ENCODE measurements at places on chromosomes 4 and X. TPM values are rescaled to one million over a fixed set of nuclear protein-coding genes. Genes with fewer than 3 reads are reported as not detected.

HTRA3 gene
- total RNA-seq = not detected

CFAP99 gene
- total RNA-seq = 0.11 TPM

CETN2 gene
- 5.2 TPM for total RNA-seq

MTCP1 gene
- total RNA-seq = 18.3 TPM

PPP1R3F gene
- 8.8 TPM for total RNA-seq

MRPS18C gene
- total RNA-seq = 70.8 TPM

UGT2B11 gene
- not detected for total RNA-seq

TMSB15B gene
- 11.1 TPM for total RNA-seq

ADGRG4 gene
- total RNA-seq = not detected

SNCA gene
- 0.85 TPM for total RNA-seq

ATP10D gene
- total RNA-seq = 8.2 TPM

ETDB gene
- total RNA-seq = not detected

RGN gene
- not detected for total RNA-seq

PPP1R2C gene
- total RNA-seq = not detected

GAGE12J gene
- total RNA-seq = not detected

L1CAM gene
- total RNA-seq = 2.3 TPM

PNPLA4 gene
- 7.8 TPM for total RNA-seq

TMEM271 gene
- not detected for total RNA-seq

ZFX gene
- 42.9 TPM for total RNA-seq

CDS1 gene
- total RNA-seq = 0.15 TPM

CFI gene
- not detected for total RNA-seq

HSFX4 gene
- not detected for total RNA-seq

SORBS2 gene
- not detected for total RNA-seq

ZNF732 gene
- not detected for total RNA-seq

SLC7A11 gene
- total RNA-seq = 1.1 TPM

LIMCH1 gene
- total RNA-seq = not detected

SFRP2 gene
- total RNA-seq = not detected

TEX13C gene
- not detected for total RNA-seq

DMP1 gene
- total RNA-seq = not detected

FOXR2 gene
- not detected for total RNA-seq

IGBP1 gene
- total RNA-seq = 64.3 TPM

SPANXA2 gene
- total RNA-seq = not detected

PROM1 gene
- not detected for total RNA-seq

SPIN2A gene
- total RNA-seq = 0.76 TPM

GRIA2 gene
- total RNA-seq = not detected

FAAH2 gene
- 3.9 TPM for total RNA-seq

ART3 gene
- total RNA-seq = 0.80 TPM

MTNR1A gene
- total RNA-seq = not detected

GYG2 gene
- total RNA-seq = not detected

CXCL9 gene
- 0.45 TPM for total RNA-seq

GPRASP2 gene
- total RNA-seq = 0.45 TPM

XK gene
- not detected for total RNA-seq

SLC49A3 gene
- 0.61 TPM for total RNA-seq

NUDT10 gene
- total RNA-seq = 0.58 TPM

CASP6 gene
- 30.0 TPM for total RNA-seq

IL21 gene
- total RNA-seq = 17.1 TPM

FGFR3 gene
- 0.05 TPM for total RNA-seq

CSAG3 gene
- not detected for total RNA-seq

QRFPR gene
- not detected for total RNA-seq

DOK7 gene
- total RNA-seq = not detected

ZNF141 gene
- 35.8 TPM for total RNA-seq

TIGD4 gene
- not detected for total RNA-seq

ABCD1 gene
- 6.7 TPM for total RNA-seq

Measured in activated T-helper 17 cell treated with anti-CD3 and anti-CD28 coated beads, Interleukin-2, amount 50 U/mL, for 72 hours (primary cell).